ENCODE measurements at places on chromosomes 5 and 9.

- DNase-seq = no peak
These were observed 242.7 kb upstream of the ADRA1B start for GRCh38 chr5:159673538-159673937.

- DNase-seq = no peak
These were observed 67.4 kb upstream of the PTCH1 start for GRCh38 chr9:95584176-95584575.

DNA sequence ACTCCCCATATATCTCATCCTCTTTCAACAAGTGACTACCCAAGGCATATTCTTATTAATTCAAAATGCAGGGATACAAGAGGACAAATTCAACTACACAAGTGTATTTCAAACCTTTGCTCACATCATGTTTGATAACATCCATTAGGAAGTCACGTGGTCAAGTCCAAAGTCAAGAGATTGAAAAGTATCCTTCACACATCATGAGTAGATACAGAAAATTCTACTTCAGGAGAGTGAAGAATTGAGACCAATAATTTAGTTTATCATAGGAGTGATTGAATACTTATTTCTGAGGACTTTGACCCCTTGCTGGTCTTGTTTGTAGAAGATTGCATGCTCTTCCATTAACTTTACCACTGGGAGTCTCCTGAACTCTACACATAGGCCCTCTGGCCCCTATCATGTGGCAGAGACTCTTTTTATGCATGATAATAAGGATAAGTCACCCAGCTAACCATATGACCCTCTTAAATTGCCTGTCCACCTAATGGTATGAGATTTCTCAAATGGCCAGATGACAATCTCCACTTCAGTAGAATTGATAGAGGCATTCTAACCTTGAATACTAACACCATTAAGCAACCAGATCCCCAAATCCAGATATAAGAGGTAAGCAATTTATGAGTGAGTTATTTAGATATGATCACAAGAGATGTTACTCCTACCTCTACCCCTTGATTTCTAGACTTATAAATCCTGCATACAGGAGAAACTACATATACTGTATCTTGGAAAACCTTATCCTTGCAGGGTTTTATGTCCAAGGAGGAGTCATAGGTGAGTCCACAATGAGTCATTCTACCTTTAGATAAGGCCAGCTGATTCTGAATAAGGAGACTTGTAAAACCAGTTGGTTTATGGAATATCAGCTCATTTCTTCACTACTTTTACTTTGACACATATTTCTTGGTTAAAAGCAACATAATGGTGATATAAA is 26.6 kb upstream of the SLC46A2 start:
- DNase-seq = no peak

DNA sequence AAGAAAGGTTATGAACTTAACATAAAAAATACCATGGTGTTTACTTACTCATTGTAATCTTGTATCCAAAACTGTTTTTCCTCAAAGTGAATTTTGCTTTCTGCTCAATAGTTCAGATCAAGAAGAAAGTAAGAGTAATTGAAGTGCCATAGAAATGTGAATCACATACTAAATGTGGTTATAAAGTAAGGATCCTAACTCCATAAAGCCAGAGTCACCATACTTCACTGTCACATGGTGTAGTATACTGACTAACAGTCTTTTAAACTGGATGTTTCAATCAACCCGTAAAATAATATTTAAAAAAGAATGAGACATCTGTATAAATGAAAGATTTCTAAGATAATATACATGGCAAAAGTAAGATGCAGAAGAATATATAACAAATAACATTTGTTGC is 72.1 kb downstream of the NIPBL start:
- DNase-seq = no peak

DNA sequence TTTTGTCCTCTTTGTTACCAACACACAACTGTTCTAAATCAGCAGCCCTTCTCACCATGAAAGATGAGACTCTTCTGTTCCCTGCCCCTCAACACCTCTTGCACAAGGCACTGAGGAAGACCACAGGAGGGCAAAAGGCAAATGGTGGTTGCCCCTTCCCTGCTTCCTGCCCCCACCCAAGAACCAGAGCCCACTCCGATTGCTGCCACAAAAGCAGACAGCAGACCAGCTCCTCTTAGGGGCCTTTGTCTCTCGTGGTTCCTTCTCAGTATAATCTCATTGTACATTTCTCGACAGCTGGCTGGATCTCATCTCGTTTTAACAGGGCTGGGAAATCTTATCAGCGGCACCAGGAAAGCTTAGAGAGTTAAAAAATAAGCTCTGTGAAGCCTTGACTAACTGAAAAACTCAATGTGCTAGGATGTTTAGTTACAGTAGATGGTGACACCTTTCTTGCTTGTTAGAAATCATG is 1.1 kb downstream of the MVB12B start:
- no peak for DNase-seq

- no peak for DNase-seq
These were observed 231.4 kb upstream of the TUT7 start for GRCh38 chr9:86585422-86586143.

- no peak for DNase-seq
These were observed 47.3 kb upstream of the SLC30A5 start for GRCh38 chr5:69046375-69046957.

- DNase-seq = no peak
These were observed 36.9 kb upstream of the PHYKPL start for GRCh38 chr5:178269499-178269898.

DNA sequence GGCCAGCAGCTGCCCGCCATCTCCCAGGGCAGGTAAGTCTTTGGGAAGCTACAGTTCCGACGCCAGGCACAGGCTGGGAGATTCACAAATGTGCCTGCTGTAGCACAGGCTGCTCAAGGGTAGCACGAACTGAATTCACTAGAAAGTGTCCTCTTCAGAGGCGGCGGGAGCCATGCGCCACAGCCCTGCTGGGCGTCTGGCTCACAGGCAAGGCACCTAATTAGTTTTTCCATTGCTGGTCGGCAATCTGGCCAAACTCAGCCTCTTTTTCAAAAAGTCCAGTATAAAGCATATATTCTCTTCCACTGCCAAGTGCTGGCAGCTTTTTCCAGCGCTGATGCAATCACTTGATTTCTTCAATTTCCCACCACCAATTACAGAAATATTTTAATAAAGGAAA is 128.9 kb upstream of the RAPGEF1 start:
- no peak for DNase-seq

DNA sequence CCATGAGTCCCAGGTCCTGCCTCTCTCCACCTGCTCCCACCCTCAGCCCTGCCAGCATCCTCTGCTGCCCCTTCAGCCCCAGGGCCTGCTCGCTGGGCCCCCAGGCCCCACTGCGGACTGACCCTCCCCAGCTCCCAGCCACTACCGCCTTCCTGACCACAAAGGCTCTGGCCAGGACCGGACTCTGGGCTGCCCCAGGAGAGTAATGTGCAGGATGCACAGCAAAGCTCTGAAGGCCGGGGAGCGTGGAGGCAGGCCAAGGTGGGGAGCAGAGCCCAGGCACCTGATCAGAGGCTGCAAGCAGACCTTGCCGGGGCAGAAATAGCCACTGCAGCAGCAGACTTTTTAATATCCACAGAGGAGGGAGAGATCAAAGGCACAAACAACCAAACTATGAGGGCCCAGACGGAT is 27.9 kb downstream of the IPPK start:
- no peak for DNase-seq

DNA sequence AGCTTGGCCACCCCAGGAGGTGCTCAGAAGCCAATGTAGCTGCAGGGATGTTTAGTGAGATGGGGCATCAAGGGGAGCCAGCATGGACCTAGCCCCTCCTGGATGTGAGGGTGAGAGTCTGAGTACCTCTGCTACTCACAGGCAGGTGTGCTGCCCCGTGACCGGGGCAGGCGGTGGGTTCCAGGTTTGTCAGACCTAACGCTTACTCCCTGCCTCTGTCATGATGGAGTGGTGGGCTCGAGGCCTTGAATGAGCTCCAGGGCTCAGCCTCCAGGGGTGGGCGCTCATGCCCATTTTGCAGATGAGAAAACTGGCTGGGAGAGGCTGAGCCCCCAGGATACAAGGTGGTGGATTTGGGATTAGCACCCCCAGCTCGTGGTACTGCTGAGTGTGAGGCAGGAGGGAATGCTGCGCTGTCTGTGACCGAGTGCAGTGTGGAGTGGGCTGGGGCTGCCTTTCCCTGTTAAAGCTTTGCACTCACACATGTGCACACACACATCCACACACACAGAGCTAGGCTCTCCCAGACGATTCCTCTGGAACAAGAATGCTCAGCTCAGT is 1.5 kb downstream of the RXRA start:
- no peak for DNase-seq

DNA sequence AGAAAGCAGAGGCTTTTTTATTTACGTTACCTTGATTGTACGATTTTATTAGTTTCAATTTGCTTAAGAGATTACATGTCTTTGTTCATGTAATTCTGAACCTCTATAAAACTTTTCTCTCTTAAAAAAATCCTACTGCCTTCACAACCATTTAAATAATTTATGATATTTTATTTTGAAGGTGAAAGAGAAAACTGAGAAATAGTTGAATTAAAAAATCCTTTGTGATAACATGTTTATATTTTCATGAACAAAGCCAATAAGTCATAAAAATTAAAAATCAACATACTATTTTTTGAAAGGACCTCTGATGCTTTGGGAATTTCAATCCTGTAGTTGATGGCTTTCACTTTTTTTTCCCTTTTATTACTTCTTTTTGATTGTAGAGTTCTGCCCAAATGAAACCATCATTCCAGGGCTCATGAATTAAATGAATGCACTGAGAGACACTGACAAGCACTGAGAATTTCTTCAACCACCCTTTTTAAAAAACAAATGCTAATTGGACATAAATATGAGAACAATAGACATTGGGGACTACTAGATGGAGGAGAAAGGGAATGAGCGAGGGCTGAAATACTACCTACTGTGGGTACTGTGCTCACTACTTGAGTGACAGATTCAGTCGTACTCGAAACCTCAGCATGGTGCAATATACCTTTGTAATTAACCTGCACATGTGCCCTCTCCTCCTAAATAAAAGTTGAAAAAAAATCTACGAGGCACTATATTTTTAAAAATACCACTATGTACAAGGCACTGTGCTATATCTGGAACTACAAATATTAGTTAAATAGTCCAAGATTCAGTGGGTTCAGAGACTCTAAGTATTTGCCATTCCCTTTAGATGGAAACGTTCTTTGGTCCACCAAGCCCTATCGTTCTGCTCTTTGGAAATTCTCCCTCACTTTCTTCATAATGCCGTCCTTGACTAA is 5.9 kb downstream of the CDKN2A start:
- no peak for DNase-seq

- no peak for DNase-seq
These were observed 249.6 kb downstream of the PIK3R1 start for GRCh38 chr5:68465133-68465532.

DNA sequence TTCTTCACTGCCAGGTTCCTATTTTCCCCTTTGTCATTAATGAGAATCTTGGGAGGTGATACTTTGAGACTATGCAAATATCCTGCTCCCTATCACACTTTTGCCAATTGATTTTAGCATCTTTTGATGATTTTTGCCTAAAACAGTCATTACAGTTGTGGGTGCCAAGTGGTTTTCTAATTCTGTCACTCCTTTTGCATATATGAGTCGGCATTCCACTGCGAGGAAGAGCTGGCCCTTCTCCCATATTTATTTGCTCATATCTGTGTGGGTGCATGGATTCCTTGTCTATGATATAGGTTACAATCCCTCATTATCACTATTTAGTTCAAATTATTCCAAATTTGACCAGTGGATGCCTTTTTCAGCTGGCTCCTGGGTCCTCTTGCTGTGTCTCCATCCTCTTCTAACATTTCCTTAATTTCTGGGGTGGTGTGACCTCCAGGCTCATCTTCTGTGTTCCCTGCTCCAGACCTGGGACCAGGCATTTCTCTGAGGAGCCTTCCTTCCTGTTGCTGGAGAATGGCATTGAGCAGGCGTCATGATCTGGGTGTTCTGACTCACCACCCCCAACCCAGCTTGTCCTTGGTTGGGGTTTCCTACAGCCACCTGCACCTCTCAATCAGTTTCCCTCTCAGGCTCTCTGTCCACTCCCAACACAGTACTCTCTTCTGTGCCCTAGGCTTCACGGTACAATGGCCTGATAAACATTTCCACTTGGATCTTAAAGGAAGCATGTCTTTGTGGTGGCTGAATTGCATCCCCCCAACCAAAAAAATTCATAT is 106.7 kb downstream of the NXNL2 start:
- no peak for DNase-seq

DNA sequence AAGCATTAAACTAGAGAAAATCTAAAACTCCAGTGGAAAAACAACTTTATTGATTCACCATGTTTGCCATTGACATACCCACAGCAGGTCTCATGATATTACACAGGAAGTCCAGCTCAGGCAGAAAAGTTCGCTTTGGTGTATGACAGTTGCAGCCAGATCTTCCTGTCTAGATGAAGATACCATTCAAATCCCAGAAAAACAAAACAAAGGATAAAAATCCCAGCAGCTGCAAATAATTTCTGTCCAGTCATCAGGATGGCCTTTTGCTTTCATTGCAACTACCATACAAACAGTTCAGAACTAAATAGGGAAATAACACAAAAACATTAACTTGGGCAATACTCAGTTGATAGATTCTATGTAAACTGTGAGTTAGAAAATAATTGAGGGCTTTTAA is 136.0 kb upstream of the NREP start:
- DNase-seq = no peak

GRCh38 chr5:167851416-167851815 is 440.0 kb upstream of the WWC1 start:
- no peak for DNase-seq

- DNase-seq = no peak
These were observed 65.4 kb downstream of the SPATA31C2 start for GRCh38 chr9:88072831-88073375.

GRCh38 chr9:83209188-83209731 is 146.3 kb upstream of the RASEF start:
- DNase-seq = no peak

DNA sequence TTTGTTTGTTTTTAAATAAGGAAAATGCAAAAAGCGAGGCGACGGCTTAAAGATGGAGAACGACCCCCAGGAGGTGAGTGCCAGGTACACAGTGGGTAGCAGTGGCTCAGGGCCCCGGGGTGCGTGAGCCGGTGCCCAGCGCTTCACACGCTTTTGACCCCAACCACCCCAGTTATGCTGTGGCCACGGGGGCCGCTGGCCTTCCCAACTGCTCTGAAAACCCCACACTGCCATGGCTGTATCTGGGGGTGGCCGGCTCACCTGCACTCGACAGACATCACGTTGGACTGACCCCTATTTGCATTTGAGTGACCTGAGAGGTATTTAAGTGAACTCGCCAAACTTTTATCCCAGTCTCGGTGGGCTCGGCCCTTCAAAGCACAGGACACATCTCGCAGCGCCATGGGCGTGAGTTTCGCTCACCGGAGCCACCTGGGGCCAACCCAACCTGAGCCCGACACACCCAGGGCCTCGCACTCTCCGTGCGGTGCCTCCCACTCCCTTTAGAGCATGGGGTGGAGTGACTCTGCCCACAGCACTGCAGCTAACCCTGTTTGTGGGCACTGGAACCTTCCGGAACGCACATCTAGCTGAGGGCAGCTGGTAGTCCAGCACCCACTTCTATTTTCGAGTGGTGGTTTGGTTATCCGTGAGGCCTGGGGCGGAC is 13.7 kb upstream of the AJM1 start:
- DNase-seq = no peak

- DNase-seq = no peak
These were observed 244.4 kb downstream of the MAST4 start for GRCh38 chr5:66840511-66841013.

- no peak for DNase-seq
These were observed 20.3 kb upstream of the RIC1 start for GRCh38 chr9:5608298-5609225.
